ENCODE measurements at places on chromosomes 2 and 18.

DNA sequence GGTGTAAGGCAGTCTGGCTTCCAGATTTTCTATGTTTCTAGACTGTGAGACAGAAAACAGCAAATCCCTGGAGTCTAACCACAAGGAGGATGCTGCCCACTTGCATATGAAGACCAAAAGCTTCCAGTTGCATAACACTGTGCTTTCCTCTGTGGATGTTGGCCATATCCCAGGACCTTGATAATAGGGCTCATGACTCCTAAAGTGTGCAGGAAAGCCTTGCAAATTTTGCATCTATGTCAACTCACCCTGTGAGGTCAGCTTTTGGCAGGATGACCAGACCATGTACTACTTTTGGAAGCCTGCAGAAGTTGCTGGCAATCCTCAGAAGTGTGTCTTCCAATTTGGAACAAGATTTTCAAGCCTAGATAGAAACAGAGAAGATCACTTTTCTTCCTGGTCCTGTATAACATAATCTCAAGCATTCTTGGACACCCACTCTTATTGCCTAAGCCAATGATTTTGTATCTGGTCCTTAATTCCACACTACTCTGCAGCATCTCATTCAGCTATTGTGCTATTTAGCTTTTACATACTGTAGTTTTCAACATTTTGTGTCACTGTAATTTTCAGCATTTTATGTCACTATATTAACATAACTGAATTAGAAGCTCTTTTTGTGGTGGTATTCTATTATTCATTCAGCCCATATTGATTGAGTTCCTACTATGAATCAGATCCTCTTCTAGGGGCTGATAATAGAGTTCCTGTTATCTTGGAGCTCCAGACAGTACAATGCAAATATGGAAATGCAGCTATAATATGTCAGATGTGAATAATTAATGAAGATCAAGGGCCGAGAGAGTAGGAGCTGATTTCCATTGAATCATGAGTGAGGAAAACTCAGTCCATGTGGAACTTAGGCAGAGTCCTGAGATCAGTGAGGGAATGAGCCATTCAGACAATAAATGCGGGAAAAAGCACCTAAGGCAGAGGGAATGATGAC is 85.3 kb upstream of the RAB27B start:
- DNase-seq: no peak

- DNase-seq: no peak
Measured at GRCh38 chr2:180871649-180872048, 108.8 kb upstream of the UBE2E3 start.

DNA sequence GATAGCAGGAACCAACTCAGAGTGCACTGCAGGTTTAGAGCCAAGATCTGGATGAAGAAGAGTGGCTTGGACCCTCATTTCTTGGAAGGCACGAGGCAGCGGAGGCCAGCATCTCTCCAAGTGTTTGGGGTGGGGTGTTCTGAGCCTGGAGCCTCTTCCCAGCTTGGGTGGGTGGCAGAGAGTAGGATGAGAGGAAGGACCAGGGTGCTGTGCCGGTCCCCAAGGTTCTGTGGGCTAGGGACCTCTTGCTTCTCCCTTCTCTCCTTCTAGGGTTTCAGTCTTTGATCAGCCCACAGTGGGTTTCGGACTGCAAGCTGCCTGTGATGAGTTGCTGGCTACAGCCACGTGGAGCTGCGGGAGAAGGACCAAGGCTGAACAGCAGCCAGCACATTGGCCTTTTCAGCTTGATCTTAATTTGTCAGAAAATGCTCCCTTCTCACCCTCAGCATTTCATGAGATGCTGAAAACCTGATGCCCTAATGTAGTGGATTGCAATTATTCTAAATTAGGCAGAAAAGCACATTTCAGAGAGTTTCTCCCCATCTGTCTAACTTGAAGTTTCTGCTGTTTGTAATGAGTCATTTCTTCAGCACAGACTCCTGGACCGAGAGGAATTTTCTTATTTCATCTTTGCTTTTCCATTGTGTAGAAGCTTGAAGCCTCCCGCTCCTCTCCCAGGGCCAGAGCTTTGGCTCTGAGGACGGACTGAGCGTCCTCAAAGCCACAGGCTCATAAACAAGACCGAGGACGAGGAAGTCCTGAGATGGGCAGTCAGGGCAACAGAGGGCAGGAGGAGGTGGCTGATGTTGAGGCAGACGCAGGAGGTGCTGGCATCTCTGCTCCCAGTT is 99.1 kb upstream of the HDAC4 start:
- DNase-seq: no peak

- DNase-seq: no peak
Measured at GRCh38 chr2:105144941-105145300, 96.6 kb upstream of the GPR45 start.

Measured in NCI-H510A (cell line).